ENCODE measurements at places on chromosomes 16 and 17.

DNA sequence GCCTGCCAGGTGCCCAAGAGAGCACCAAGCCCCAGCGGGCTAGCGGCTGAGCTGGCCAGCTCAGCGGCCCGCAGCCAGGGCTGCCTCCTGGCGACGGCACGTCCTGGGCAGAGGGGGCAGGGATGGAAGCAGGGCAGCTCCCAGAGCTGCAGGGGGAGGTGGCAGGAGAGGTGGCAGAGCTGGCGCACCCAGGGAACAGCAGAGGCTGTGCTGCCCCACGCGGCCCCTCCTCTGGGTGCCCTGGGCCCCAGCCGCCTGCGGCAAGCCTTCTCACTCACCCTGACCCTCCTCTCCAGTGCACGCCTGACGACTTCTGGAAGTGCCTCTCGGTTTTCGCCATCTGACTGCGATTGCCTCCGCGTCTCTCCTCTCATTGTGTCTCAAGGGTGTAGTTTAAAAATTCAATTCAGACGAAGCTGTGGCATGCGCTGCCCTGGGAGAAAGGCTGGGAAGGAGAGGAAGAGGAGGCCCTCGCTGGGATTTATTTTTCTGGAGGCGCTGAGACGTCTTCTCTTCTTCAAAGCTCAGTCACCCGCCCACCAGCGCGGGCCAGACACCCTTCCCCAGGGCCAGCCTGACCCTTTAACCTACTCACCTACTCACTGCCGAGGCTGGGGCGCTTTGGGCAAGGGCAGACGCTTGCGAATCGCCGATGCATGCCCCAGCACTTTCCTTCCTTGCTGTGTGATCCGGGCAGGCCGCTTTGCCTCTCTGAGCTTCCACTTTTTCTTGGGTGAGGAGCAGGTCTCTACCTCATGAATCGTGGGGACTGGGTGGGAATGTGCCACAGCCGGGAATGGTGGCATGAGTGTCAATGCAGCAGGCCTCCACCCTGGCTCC lies 24.9 kb downstream of the GSE1 start:
- DNase-seq: no peak

GRCh38 chr16:168424-168823 lies 2.6 kb downstream of the HBM start:
- DNase-seq: no peak

DNA sequence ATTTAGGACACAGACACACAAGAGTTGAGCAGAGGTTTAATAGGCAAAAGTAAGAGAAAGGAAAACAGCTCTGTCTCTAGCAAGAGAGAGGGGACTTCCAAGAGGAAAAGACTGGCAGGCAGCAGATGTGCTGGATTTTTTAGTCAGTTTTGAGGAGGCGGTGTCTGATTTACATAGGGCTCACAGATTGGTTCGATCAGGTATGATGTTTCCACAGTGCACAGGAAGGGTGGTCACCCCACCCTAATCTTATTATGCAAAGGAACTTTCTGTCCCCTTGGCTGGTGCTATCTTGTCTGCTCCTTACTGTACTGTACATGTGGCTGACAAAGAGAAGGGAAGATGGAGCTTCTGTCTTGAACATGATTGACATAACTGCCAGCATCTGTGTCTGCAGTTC lies 25.3 kb downstream of the BFAR start:
- no peak for DNase-seq

GRCh38 chr16:71205482-71206131 lies 24.9 kb downstream of the HYDIN start:
- DNase-seq: no peak

DNA sequence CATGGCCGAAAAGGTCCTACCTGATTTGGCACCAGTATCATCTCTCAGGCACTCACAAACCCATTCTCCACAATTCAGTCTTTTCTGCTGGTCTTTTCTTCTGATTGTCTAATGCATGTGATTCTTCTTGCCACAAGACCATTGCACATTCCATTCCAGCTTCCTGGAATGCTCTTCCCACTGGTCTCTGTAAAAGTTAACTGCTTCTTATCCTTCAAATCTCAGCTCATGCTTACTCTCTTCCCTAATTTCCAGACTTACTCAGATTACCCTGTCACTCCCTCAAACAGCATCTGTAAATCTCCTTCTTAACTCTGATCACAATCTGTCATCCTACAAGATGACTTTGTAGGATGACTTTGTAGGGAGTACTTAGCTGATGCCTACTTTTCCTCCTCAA lies 320.2 kb downstream of the MAP2K6 start:
- peak; percentile 42 for DNase-seq

GRCh38 chr16:22642416-22643088 lies 131.9 kb downstream of the NPIPB5 start:
- no peak for DNase-seq

DNA sequence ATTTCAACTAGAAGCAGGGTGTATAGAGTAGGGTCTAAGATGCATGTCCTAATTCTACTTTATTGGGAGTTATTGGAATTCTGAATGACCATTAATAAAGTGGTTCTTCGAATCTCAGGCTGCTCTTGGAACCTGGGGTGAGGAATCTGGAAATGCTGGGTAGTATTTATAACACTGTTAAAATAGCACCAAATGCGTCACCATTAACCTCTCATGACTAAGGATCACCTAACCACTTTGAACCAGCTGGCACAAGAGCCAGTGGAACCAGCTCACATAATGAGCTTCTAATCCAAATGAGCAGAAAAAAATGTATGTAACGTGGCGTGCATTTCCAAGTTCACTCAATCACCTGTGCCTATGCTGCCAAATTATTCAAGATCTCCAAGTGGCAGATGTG lies 281.7 kb downstream of the GRIN2A start:
- no peak for DNase-seq

DNA sequence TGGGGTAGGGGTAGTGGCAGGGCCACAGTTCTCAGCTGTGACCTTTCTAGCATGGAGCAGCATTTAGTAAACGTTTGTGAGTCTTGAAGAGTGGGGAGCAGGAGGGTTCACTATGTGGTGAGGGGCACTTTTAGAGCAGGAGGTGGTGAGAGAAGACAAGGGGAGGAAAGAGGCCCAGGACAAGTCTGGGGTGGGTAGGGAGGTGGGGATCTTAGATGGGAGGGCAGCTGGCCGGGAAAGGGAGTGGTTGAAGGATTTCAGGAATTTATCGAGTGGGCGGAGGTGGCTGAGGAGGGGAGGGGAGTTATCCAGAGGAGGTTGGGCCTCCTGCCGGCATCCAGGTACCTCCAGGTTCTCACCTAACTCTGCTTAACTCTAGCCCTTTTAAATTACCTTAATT lies 1.9 kb downstream of the CLEC16A start:
- DNase-seq: no peak

- DNase-seq: peak; percentile 100
These were observed at the start of gene TOP2A for GRCh38 chr17:40417609-40418427. Gene TOP2A (minus strand): TSS chr17:40417896. CDS start chr17:40417791, 105 bp downstream.

- peak; percentile 52 for DNase-seq
These were observed 3.2 kb upstream of the METRN start for GRCh38 chr16:711548-712320.

DNA sequence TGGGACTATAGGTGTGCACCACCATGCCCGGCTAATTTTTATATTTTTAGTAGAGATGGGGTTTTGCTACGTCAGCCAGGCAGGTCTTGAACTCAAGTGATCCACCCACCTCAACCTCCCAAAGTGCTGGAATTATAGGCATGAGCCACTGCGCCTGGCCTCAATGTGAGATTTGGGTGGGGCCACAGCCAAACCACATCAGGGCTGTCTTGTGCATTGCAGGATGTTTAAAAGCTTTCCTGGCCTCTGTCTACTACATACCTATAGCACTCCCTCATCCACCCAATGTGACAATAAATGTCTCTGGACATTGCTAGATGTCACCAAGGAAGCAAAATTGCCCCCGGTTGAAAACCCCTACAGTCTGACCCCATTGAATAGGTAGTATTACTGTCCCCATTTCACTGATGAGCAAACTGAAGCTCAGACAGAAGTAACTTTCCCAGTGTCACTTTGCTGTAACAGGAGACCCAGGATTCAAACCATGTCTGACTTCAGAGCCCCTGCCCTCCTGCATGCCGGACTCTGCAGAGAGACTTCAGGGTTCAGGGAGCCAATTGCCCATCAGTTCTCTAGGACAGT lies 3.6 kb upstream of the MAP3K14 start:
- peak; percentile 86 for DNase-seq

GRCh38 chr17:3879186-3879585 lies 13.7 kb downstream of the CAMKK1 start:
- DNase-seq: peak; percentile 82

GRCh38 chr17:34226011-34226743 lies 28.9 kb upstream of the CCL2 start:
- DNase-seq: peak; percentile 40

- DNase-seq: no peak
These were observed 10.5 kb downstream of the CEP295NL start for GRCh38 chr17:78892520-78892919.

DNA sequence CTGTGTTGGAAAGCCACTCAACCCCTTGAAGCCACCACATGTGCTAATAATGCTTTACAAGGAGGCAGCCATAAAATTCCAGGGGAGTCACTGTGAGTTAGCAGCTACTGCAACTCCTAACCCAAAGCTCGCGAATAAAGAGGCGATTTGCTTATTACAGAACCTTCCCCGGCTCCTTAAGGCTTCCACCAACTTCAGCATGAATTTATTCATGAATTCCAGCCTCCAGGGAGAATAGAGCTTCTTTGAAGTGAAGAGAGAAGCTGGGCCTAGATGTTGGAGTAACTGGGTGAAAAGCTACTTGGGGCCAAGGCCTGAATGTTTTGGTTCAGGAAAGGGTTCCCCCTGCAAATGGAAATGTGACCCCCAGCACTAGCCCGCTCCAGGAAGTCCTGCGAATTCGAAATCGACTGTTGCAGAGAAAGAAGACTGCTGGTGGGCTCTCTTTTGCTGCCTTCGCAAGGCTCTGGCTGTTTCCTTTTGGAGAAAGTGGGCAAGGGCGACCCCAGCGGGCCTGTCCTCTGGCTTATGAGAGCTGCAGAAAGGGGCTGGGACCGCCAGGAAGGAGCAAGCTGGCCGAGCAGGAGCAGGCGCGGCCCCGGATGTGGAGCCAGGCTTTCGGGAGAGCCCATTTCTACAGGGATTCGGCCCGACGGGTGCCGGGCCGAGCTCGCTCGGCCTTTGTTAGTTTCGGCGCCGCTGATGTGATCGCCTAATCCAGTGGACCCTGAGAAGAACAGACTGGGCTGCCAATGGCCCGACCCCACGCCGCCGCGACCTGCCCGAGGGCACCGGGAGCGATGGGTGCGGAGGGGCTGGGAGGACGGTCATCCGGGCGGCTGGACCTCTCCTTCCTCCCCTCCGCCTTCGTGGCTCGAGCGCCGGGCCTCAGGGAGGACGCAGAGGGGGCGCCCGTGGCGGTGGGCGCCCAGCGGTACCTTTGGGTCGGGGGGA lies 7.6 kb downstream of the CBX8 start:
- DNase-seq: no peak

- DNase-seq: no peak
These were observed 137.5 kb upstream of the IRX3 start for GRCh38 chr16:54424043-54424451.

- no peak for DNase-seq
These were observed 20.0 kb downstream of the CLUAP1 start for GRCh38 chr16:3520841-3521240.

- no peak for DNase-seq
These were observed 103.3 kb upstream of the CLEC3A start for GRCh38 chr16:77918809-77919707.

- no peak for DNase-seq
These were observed 43.9 kb upstream of the SSTR5 start for GRCh38 chr16:1028524-1029258.

DNA sequence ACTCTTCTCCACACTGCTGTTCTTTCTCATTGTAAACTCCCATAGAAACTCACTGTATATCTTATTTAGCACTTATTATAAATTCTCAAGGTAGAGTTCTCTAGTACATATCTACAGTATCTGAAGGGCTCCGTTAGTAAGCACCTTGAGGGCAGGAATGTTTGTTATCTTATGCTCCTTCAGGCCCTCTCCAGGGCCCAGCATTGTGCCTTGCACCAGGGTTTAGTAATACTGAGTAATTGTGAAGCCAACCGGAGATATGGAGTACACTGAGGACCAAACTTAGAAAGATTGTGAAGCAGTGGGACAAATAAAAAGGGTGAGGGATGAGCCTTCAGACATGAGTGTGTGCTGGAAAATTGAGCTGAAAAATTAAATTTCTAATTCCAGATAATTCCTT lies 26.4 kb downstream of the RNF43 start:
- no peak for DNase-seq

GRCh38 chr17:76307966-76308338 lies at the start of gene QRICH2:
Gene QRICH2 (minus strand): TSS chr17:76308276. CDS start chr17:76307998, 278 bp downstream.
- DNase-seq: no peak

DNA sequence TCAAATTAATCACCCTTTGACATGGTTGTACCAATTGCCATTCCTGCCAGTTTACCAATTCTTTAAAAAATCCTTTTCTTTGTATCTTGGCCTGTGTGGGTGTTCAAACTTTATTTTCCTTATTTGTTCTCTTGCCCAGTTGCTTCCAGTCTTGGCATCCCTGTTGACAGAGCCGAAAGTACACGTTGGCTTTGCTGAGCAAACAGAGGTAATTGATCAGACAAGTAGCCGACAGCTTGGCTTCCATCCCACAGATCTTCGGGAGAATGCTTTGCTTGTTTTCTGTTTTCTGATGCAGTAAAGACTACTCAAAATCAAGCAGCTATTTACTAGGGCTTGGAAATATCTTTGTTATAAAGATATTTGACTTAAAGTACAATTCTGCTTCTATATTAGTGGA lies 506.8 kb upstream of the SALL1 start:
- DNase-seq: no peak

DNA sequence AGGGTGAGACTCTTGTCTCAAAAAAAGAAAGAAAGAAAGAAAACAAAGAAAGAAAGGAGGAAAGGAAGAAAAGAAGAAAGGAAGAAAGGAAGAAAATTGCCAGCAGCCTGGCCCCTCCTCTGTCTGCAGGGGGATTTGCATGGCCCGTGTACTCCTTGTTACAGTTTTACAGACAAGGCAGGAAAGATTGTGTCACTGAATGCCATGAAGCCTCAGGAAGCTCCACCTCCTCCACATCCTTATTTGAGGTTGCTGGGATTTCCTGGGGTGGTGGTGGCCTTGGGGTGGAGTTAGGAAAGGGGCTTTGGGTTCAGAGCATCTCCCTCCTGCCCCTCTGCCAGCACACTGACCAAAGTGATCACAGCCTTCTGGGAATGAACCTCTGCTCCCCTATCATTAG lies 23.6 kb downstream of the CFAP20 start:
- DNase-seq: no peak

DNA sequence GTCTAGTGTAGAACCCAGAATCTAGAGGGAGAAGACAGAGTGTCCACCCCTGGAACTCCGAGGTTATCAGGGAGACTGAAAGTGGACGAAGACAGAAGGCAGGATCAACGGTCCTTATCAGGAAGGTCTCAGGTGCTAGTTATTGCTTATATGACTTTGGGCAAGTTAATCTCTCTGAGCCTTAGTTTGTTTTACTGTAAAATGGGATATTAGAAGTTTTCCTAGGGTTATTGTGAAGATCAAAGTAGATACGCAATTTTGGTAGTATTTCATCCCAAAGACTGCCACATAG lies 1.2 kb downstream of the RNF167 start:
- DNase-seq: no peak

- no peak for DNase-seq
These were observed 396.8 kb downstream of the NPIPA8 start for GRCh38 chr16:17939723-17940122.

Measured in AG10803 (cell line).